ENCODE measurements at places on chromosomes 1 and 21.
A peak's percentile ranks its signal among the peaks of the same experiment; 100 is the strongest.

- DNase-seq, result no peak
These were observed 167.7 kb upstream of the CSF3R start for GRCh38 chr1:36650200-36651065.

DNA sequence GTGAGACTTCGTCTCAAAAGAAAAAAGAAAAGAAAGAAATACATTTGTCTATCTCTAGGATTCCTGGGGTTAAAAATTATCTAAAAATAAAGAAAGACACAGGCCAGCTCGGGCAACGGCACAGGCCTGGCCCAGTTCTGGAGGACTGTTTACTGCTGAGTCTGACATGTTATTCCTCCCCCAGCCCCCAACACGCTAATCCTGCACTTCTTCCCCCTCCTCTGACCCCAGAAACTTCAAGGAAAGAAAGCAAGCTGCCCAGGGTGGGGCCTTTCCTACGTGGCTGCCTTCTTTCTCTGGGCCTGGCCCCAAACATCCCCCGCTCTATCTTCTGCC is 40.0 kb downstream of the ACOT7 start:
- DNase-seq, result no peak

DNA sequence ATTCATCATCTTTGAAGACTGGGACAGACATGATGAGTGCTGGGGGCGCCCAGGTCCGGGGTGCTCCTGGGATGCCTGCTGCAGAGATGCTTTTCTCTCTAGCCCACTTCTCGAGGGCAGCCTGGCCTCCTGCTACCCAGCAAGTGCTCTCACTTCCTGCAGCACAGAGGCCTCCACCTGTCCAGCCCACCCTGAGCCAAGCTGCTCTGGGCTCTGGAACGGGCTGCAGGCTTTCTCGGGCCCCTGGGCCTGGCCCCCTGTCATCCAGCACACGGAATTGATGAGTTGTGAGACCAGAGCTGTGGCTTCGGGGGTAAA is 469.5 kb upstream of the VAMP3 start:
- DNase-seq, result no peak

GRCh38 chr1:152946248-152946647 is 758 bp upstream of the SPRR5 start:
- DNase-seq, result no peak

DNA sequence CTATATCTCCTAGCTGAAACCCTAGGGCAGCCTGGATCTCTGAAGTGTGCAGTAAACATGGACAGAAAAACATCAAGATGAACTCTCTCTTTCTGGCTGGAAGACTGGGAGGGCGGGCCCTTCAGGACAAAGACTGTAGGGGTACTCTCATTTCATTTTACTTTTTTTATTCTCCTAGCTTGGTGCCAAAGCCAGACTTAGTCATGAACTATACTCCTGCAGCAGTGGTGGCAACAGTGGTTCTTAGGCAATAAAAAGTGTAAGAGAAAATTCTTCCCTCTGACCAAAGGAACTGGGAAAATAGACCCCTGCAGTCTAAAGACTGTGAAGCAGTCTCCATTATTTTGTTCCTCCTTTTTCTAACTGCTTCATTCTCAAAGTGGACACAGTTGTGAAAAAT is 213.8 kb upstream of the JUN start:
- no peak for DNase-seq

DNA sequence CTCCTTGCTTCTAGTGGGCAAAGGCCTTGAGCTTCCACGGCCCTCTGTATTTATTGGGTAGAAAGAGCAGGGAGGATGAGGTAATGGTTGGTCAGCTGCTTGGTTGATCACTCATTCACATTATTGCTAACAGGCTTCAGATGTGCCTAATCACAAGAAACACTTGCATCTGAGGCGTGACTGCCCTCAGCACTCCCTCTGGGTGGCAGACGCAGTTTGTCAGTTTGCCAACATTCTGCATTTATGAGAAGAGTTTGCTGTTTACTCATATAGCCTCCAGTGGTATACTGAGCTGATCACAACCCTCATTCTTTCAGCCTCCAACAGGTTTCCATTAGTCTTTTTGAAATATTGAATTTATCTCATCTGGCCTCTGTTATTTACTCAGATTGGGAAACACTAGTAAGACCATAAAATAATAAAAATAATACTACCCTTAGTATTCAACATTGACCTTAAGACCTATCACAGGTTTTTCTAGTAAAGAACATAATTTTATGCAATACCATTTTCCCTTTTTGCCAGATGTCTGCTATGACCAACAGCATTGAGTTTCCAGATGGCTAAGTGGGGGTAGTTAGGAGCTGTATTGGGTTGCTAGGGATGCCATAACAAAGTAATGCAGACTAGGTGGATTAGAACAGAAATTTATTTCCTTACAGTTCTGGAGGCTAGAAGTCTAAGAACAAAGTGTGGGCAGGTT is 53.3 kb downstream of the PTGFR start:
- no peak for DNase-seq

GRCh38 chr1:190049314-190049713 is 428.4 kb downstream of the BRINP3 start:
- DNase-seq, result no peak

GRCh38 chr1:39406533-39407450 is 84.6 kb upstream of the BMP8A start:
- peak; percentile 36 for DNase-seq

- no peak for DNase-seq
These were observed 22.1 kb downstream of the CCDC190 start for GRCh38 chr1:162838863-162839262.

- DNase-seq, result no peak
These were observed 39.1 kb upstream of the KCNK2 start for GRCh38 chr1:215043401-215043800.

- no peak for DNase-seq
These were observed 83.3 kb upstream of the KCNJ15 start for GRCh38 chr21:38173276-38174035.

DNA sequence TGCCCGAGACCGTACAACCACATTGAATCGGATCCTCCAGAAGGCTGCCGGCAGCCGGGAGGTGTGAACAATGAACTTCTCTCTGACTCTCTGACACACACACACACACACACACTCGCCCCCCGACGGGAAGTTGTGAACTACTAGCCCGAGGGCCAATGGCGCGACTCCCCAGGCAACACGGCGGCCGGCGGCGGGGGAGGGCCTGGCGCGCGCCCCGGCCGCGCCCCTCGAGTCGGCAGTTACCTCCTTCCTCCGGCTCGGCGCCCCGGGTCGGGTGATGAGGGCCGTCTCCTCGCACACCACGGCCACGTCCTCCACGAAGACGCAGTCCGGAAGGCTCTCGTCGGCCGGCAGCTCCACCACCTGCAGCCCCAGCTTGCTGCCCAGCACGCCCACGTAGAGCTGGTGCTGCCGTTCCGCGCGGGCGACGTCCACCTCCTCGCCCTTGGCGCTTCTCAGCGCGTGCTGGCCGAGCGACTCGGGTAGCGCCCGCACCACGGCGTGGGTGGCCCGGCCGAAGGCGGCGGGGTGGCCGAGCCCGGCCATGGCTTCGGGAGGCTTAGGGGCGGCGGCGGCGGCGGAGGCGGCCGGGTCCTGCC is 361 bp downstream of the DDAH1 start:
- DNase-seq, result peak; percentile 36

GRCh38 chr1:48869116-48869893 is 92.6 kb upstream of the BEND5 start:
- no peak for DNase-seq

- no peak for DNase-seq
These were observed 2.4 kb upstream of the SLC19A2 start for GRCh38 chr1:169488157-169488556.

GRCh38 chr21:32572574-32573420 is 12.5 kb downstream of the TCP10L start:
- DNase-seq, result no peak

DNA sequence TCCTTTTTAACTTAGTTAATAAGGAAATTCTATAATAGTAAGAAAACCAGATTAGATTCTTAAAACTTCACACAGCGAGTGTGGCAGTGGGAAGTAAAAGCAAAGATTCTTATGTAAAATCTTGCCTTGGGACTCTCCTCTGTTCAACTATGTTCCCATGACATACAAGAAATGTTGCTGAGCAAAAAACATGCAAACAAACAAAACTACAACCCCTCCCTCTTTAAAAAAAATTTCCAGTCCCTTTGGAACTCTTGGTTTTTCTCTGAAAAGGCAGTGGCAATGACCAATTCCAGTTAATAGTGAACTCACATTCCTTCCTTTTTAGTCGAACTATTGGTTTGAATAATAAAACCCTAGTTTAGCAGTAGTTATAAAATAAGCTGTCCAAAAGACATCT is 453.1 kb upstream of the ZRANB2 start:
- no peak for DNase-seq

- no peak for DNase-seq
These were observed 9.0 kb downstream of the SLC9A1 start for GRCh38 chr1:27145934-27146354.

DNA sequence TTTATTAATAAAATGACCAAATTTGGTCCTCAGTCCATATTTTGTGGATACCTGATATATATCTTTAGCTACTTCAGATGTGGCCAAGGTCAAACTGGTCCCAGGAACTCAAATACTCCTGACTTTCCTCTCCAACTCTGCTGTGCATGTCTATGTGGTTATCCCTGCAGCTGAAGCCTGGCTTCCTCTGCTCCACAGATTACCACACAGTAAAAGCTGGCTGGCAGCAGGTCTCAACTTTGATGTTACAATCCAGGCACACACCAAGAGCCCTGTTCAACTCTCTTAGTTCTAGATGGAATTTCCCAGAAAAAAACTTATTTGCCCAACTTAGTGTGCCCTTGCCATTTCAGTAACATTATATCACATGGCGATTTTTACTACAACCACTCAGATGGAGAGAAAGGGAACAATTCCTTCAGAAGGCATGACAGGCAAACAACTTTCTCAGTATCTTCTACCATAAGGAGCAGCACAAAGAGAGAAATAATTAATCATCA is 479.5 kb downstream of the PLPP3 start:
- DNase-seq, result no peak

Data from NCI-H446 (cell line).